Sigmoid colon (tissue), 7 donors: ENCODE measurements at places on chromosomes 2 and 18. TPM values are rescaled to one million over a fixed set of nuclear protein-coding genes. Genes with fewer than 3 reads are reported as not detected.

Gene KRTCAP3
- not detected for total RNA-seq

Gene PPM1G
- 40.8 TPM for total RNA-seq

GRCh38 chr2:111896024-111896423 lies 2.4 kb upstream of the MERTK start:
- H3K36me3 ChIP-seq = no peaks in the 10 kb centered on the region
- peaks cover 22% of the 10 kb centered on the region for H3K4me1 ChIP-seq
- H3K27me3 ChIP-seq = no peaks in the 10 kb centered on the region
- H3K4me3 ChIP-seq = no peak overlapping the region
- H3K27ac ChIP-seq = no peak overlapping the region

DNA sequence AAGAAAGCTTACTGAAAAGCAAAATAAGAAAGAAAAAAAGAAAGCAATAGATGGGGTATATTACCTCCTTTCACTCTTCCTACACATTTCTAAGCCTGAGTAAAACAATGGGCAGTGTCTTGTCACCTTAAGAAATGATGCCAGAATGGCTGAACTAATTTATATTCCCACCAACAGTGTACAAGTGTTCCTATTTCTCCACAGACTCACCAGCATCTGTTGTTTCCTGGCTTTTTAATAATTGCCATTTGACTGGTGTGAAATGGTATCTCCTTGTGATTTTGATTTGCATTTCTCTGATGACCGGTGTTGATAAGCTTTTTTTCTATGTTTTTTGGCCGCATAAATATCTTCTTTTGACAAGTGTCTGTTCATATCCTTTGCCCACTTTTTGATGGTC lies 98.4 kb downstream of the SPHKAP start:
- no peaks in the 10 kb centered on the region for H3K27me3 ChIP-seq
- no peak for DNase-seq
- no peaks in the 10 kb centered on the region for H3K36me3 ChIP-seq

DNA sequence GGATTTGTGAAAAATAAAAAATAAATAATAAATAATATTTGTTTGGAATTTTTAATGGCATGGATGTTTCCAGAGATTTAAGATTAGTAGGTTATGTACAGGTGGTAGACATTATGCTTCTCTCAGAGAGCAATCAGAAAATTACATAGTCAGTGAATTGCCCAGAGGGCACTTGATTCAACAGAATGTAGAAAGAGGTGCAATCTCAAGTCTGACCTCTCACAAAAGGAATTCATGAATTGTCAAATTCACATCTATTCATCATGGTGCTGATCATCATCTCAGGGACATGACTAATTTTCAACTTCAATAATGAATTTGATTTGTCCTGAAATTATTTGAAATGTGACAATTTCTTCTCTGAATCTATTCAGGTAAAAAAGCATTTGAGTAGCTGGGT lies 172.5 kb downstream of the PDE11A start:
- no peaks in the 10 kb centered on the region for H3K27me3 ChIP-seq
- no peak for DNase-seq
- H3K4me1 ChIP-seq = peaks cover 11% of the 10 kb centered on the region

DNA sequence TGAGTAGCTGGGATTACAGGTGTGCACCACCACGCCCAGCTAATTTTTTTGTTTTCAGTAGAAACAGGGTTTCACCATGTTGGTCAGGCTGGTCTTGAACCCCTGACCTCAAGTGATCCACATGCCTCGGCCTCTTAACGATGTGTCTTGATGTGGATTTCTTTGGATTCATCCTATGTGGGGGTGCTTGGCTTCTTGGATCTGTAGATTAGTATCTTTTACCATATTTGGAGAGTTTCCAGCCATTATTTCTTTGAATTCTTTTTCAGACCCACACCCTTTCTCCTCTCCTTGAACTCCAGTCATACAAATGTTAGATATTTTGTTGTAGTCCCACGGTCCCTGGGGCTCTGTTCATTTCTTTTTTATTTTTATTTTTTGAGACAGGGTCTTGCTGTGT lies 6.8 kb upstream of the TOGARAM2 start:
- no peak overlapping the region for H3K27ac ChIP-seq
- DNase-seq = no peak
- no peaks in the 10 kb centered on the region for H3K4me1 ChIP-seq
- H3K4me3 ChIP-seq = no peak overlapping the region

DNA sequence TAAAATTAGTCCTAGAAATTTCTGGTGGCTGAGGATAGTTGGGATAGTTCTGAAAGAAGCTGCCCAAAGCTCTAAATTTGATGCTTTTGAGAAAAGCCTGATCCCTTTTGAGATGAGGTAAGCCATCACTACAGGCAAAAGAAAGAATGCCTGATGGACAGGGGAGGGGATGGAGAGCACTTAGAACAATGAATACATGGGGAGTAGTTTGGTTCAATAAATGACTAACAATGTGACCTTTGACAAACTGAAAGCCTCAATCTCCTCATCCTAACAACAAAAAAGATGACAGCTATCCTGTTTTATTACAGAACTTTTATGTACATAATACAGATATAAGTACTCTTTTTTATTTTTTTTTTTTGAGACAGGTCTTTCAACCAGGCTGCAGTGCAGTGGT lies 42.7 kb downstream of the GFPT1 start:
- H3K4me3 ChIP-seq = no peak overlapping the region
- peaks cover 44% of the 10 kb centered on the region for H3K36me3 ChIP-seq
- no peaks in the 10 kb centered on the region for H3K27me3 ChIP-seq
- H3K4me1 ChIP-seq = peaks cover 4% of the 10 kb centered on the region
- DNase-seq = no peak
- H3K27ac ChIP-seq = no peak overlapping the region

- H3K4me3 ChIP-seq = no peak overlapping the region
- no peaks in the 10 kb centered on the region for H3K4me1 ChIP-seq
- no peaks in the 10 kb centered on the region for H3K27me3 ChIP-seq
- no peak overlapping the region for H3K27ac ChIP-seq
- no peaks in the 10 kb centered on the region for H3K36me3 ChIP-seq
- DNase-seq = no peak
Observed at GRCh38 chr18:36757991-36758390, 70.8 kb downstream of the TPGS2 start.

DNA sequence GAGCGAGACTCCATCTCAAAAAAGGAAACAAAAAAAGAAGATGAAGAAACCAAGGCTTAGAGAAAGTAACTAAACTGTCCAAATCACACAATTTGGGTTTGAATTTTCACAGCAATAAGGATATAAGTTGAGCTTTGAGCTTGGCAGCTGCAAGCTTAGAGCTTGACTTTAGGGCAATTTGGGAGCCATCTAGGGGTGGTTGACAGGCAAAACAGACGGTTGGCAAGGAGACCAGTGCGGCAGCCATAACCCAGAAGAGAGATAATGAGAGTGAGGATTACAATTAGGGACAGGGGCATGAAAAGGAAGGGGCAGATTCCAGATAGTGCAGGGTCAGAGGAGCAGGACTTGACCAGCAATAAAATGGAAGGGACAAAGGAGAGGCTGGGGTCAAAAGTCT lies 382.2 kb upstream of the HNRNPA3 start:
- H3K27ac ChIP-seq = no peak overlapping the region
- H3K27me3 ChIP-seq = no peaks in the 10 kb centered on the region
- H3K36me3 ChIP-seq = no peaks in the 10 kb centered on the region
- DNase-seq = no peak
- H3K4me1 ChIP-seq = no peaks in the 10 kb centered on the region

- no peak overlapping the region for H3K4me3 ChIP-seq
- H3K36me3 ChIP-seq = no peaks in the 10 kb centered on the region
- peaks cover 2% of the 10 kb centered on the region for H3K4me1 ChIP-seq
- H3K27ac ChIP-seq = no peak overlapping the region
Observed at GRCh38 chr18:22488554-22488953, 70.8 kb upstream of the CTAGE1 start.

DNA sequence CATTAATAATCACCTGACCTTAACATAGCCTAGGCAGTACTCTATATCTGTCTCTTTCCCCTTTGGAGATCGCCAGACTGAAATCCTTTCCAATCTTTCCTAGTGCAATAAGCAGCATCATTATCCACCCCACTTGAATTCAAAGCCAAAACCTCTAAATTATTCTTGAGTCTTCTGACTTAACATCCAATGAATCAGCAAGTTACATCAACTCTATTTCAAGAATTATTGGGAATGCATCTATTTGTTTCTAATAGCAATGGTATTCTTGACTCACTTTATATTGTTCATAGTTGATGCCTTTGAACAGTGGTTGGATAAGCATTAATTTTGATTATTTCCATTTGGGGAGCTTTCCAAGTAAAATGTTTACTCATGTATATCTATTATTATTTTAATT lies 144.8 kb downstream of the ZNF804A start:
- H3K36me3 ChIP-seq = no peaks in the 10 kb centered on the region
- H3K4me3 ChIP-seq = no peak overlapping the region
- H3K27me3 ChIP-seq = no peaks in the 10 kb centered on the region
- no peaks in the 10 kb centered on the region for H3K4me1 ChIP-seq
- H3K27ac ChIP-seq = no peak overlapping the region
